ENCODE measurements at places on chromosomes 12 and 14.

DNA sequence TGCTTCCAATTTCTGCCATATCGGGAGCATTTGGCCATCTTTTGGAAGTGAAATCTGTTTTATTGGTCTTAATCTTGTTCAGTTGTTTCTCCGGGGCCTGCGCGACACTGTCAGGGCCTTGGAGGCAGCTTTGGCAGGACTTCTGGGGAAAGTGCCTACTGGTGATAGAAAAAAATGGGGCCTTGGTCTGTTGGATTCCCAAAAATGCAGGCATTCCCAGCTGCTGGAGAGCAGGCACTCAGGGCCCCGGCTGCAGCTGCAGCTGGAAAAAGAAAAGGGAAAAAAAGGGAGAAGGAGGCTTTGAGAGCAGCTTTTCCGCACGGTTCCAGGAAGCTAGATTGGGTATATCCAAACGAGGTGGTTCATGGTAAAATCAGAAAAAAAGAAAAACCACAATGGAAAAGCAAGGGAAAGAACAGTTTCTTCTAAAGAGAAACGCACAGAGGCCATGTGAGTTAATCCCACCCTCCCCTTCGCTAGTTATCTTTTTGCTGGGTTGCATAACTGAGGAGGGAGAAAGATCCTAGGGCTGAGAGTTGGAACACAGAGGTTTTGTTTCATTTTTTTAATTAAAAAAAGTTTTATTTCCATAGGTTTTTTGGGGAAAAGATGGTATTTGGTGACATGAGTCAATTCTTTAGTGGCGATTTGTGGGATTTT lies 134.7 kb upstream of the RFLNA start:
- no peak for ATAC-seq

DNA sequence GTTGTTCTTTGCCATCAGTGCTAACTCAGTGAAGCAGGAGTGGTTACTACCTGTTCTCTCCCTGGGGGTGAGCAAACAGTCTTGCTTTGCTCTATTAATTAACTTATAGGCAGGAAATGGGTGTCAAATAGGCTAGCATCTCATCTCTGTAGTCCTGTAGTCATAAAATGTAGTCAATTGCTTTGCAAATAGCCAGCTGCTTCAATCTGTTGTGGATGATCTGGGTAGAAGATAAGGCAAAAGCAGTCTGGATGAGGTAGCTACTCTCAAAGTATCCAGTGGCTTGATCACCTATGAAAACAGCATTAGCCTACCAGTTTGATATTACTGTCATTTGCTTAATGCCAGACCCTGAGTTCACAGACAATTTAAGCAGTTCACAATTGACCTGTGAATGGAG lies 369.0 kb upstream of the TMTC1 start:
- ATAC-seq: no peak

- ATAC-seq: no peak
Measured at GRCh38 chr12:83613586-83614110, 926.9 kb downstream of the TMTC2 start.

GRCh38 chr14:30573226-30573814 lies 14.4 kb downstream of the G2E3 start:
- no peak for ATAC-seq
